Nasal cavity respiratory epithelium epithelial cell of viscerocranial mucosa (primary cell): ENCODE measurements at places on chromosomes 3 and 15. TPM values are rescaled to one million over a fixed set of nuclear protein-coding genes. Genes with fewer than 3 reads are reported as not detected.

Gene FETUB
- total RNA-seq: not detected in 2 replicates

Gene KBTBD8
- total RNA-seq: 3.3 and 4.1 TPM in 2 replicates

Gene GOLIM4
- 21.9 and 39.6 TPM in 2 replicates for total RNA-seq

Gene RPL39L
- 11.2 and 21.2 TPM in 2 replicates for total RNA-seq

Gene SLC9C1
- 0.21 TPM in 1 of 2 replicates, not detected in the other for total RNA-seq

Gene EPHA6
- total RNA-seq: 0.34 and 0.36 TPM in 2 replicates

Gene CORO2B
- total RNA-seq: under 0.01 and 0.14 TPM in 2 replicates

Gene TGM4
- 0.28 and 0.34 TPM in 2 replicates for total RNA-seq

Gene LRRC31
- not detected in 2 replicates for total RNA-seq

Gene NAA80
- total RNA-seq: 2.7 and 2.9 TPM in 2 replicates

Gene GOLGA8K
- 0.28 TPM in 1 of 2 replicates, not detected in the other for total RNA-seq

Gene SSUH2
- 0.14 and 0.34 TPM in 2 replicates for total RNA-seq

Gene SNTN
- total RNA-seq: not detected in 2 replicates

Gene MAPKAPK3
- 42.4 and 65.1 TPM in 2 replicates for total RNA-seq

Gene CD200R1
- under 0.01 and 0.07 TPM in 2 replicates for total RNA-seq

Gene COL8A1
- 0.34 and 4.0 TPM in 2 replicates for total RNA-seq

Gene P2RY12
- total RNA-seq: not detected in 2 replicates

Gene HRG
- total RNA-seq: not detected in 2 replicates

Gene DMXL2
- 13.3 and 16.2 TPM in 2 replicates for total RNA-seq

Gene GCNT3
- total RNA-seq: 3.4 and 13.5 TPM in 2 replicates

Gene GOLGA8O
- 0.34 TPM in 1 of 2 replicates, not detected in the other for total RNA-seq

Gene NOX5
- total RNA-seq: under 0.01 and 0.07 TPM in 2 replicates

Gene ARPP21
- not detected in 2 replicates for total RNA-seq

Gene ACOX2
- under 0.01 and 0.21 TPM in 2 replicates for total RNA-seq

Gene TMEM212
- total RNA-seq: not detected in 2 replicates

Gene STOML1
- 7.5 and 12.0 TPM in 2 replicates for total RNA-seq

Gene DPH6
- total RNA-seq: 16.4 and 19.7 TPM in 2 replicates

Gene OIP5
- total RNA-seq: 0.28 and 0.34 TPM in 2 replicates

Gene SLC35G2
- total RNA-seq: 3.8 and 5.8 TPM in 2 replicates

Gene MASP1
- under 0.01 and 0.21 TPM in 2 replicates for total RNA-seq

Gene DZIP3
- total RNA-seq: 2.4 and 5.1 TPM in 2 replicates

Gene TERC
- total RNA-seq: 32.6 and 554 TPM in 2 replicates

Gene CAND2
- 0.34 and 4.3 TPM in 2 replicates for total RNA-seq

Gene KCNAB1
- under 0.01 and 0.85 TPM in 2 replicates for total RNA-seq

Gene CCDC54
- total RNA-seq: not detected in 2 replicates

Gene MST1R
- 21.9 and 24.4 TPM in 2 replicates for total RNA-seq

Gene C3orf85
- not detected in 2 replicates for total RNA-seq

Gene ROBO1
- 46.1 and 110 TPM in 2 replicates for total RNA-seq

Gene VGLL3
- total RNA-seq: 7.5 and 14.7 TPM in 2 replicates

Gene EXD1
- total RNA-seq: 0.21 and 1.4 TPM in 2 replicates

Gene MORC1
- total RNA-seq: not detected in 2 replicates

Gene TNFAIP8L3
- total RNA-seq: 3.0 and 4.1 TPM in 2 replicates

Gene ARHGEF26
- 0.34 and 0.85 TPM in 2 replicates for total RNA-seq

Gene APOD
- total RNA-seq: 0.34 and 3.2 TPM in 2 replicates

Gene GOLGA6B
- not detected in 2 replicates for total RNA-seq

Gene ZKSCAN7
- 2.7 and 7.8 TPM in 2 replicates for total RNA-seq

Gene VILL
- 28.0 and 45.5 TPM in 2 replicates for total RNA-seq

Gene CP
- 9.7 TPM in 1 of 2 replicates, not detected in the other for total RNA-seq

Gene SKOR1
- under 0.01 and 0.14 TPM in 2 replicates for total RNA-seq

Gene CISH
- total RNA-seq: 1.0 and 3.8 TPM in 2 replicates

Gene IL17RD
- 1.4 and 7.7 TPM in 2 replicates for total RNA-seq

Gene BOC
- 0.34 and 1.1 TPM in 2 replicates for total RNA-seq

Gene TNFSF10
- total RNA-seq: 7.9 and 191 TPM in 2 replicates

Gene KCNH8
- not detected in 2 replicates for total RNA-seq

Gene C3orf80
- total RNA-seq: under 0.01 and 0.07 TPM in 2 replicates

Gene FBXO40
- not detected in 2 replicates for total RNA-seq

Gene HSPBAP1
- 12.5 and 16.4 TPM in 2 replicates for total RNA-seq

Gene CPA3
- not detected in 2 replicates for total RNA-seq
